ENCODE measurements at places on chromosomes 7 and 10.

GRCh38 chr7:73429215-73429614, 4.4 kb upstream of the FZD9 start:
- no peak for DNase-seq

DNA sequence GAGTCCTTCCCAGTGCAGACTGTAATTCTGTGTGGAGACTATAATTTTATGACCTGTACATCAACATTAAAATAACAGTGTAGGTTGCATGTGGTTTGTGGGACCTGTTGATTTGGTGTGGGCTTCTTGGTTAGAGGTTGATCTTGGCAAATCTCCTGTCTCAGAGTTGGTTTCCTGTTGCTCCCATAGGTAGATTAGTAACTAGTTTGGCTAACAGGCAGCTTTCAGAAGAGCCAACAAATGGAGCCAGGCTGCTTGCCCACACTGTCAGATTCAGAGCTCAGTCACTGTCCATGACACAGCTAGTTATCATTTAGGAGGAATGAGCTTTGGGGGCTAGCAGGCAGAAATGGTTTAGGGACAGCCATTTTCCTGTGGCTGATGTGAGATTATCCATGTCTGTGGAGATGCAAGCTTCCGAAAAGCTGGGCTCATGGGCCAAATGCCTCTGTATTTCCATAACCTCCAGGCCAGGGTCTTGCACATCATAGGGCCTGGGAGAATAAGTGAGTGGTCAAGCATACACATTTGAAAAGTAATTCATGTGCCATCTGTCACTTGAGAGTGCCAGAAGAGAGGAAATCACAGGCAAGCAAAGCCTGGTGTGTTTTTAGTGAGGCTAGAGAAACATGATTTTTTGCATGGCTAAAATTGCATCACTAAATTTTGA, 33.4 kb downstream of the CCM2 start:
- no peak for DNase-seq

GRCh38 chr10:51501396-51501795, 198.0 kb downstream of the CSTF2T start:
- no peak for DNase-seq

DNA sequence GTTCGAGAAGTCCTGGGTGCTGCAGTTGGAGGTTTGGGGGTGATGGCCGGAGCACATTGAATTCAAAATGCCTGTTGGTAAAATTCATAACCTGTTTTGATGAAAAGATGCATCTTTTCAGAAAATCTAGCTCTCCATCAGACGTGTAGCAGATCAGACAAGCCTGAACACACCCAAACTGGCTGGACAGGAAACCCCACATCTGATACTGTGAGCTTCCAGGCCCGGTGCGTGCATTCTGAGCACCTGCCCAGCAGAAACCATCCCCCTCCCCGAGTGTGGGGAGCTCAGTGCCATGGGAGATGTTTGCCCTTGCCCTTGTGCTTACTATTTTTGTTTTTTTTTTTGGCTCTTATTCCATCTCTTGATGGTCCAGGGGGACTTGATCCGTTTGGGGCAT, 417.1 kb downstream of the TCERG1L start:
- no peak for DNase-seq

GRCh38 chr7:28018020-28018419, 162.6 kb downstream of the JAZF1 start:
- no peak for DNase-seq

DNA sequence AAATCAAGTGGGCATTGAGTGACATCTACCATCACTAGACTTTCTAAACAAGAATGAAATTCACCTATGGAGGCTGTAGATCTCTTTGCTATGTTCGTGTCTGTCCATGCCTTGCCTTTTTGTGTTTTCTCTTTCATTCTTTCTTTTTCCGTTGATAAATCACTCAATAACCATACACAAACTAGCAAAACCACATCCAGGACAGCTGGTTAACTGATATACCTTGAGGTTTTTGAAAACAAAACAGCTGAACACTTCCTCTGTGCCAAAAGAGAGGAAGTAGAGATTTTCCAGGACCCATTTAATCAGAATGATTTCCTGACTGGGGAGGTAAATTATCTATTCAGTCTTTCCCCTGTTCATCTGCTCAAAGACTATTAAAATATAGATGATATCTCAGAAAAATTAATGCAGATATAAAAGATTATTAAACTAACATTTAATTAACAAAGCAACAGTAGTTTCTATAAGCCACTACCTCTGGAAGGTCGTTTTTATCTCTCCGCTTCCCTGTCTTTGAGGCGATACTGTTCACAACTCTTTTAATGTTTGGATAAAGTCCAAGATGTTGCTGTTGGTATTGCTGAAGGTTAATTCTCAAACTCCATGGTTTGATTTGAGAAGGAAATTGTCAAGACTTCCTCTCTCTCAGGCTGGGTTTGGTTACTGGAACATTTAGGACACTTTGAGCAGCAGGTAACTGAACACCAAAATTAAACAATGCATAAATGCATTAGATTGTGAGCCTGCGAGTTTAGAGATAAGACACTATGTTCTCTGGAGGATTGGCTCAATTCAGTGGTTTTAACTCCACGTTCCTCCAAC, 24.4 kb upstream of the C10orf67 start:
- no peak for DNase-seq

DNA sequence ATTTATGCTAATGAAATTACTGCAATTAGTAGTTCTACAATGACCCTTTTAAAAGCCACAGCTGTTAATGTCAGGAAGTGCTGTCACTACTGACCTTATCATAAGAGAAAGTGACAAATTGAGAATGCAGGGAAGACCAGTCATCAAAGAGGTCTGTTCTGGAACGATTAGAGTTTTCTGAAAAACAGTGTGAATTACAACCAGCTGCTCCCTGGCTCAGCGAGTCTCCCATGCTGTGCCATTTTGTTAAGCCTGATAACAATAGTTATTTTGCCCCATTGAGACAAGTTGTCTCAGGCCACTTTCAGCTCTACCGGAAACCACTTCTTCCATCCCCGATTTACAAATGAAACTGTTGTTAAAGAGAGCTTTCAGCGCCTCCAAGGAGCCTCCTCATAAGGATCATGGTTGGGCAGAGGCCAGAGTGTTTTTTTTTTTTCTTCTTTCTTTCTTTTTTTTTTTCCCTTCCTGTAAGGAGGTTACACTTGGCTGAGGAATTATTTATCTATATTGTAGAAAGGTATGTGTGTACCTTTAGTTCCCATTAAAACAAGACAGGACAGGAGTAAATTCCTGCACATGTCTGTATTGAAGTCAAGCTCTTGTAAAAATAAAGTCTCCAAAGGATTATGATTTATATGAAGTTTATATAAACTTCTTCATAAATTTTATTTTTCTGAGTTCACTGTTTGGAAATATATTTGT, 173.6 kb downstream of the CDCA7L start:
- no peak for DNase-seq

DNA sequence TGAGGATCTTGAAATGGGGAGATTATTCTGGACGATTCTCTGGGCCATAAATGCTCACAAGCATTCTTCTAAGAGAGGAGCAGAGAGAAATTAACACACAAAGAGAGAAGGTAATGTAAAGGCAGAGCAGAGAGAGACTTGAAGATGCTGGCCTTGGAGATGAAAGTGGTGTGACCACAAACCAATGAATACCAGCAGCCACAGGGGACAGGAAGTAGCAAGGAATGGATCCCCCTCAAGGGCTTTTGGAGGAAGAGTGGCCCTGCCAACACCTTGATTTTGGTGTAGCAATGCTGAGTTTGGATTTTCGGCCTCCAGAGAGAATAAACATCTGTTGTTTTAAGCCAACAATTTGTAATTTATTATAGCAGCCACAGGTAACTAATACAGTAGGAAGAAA, 1155.6 kb downstream of the TYW1 start:
- DNase-seq: no peak

DNA sequence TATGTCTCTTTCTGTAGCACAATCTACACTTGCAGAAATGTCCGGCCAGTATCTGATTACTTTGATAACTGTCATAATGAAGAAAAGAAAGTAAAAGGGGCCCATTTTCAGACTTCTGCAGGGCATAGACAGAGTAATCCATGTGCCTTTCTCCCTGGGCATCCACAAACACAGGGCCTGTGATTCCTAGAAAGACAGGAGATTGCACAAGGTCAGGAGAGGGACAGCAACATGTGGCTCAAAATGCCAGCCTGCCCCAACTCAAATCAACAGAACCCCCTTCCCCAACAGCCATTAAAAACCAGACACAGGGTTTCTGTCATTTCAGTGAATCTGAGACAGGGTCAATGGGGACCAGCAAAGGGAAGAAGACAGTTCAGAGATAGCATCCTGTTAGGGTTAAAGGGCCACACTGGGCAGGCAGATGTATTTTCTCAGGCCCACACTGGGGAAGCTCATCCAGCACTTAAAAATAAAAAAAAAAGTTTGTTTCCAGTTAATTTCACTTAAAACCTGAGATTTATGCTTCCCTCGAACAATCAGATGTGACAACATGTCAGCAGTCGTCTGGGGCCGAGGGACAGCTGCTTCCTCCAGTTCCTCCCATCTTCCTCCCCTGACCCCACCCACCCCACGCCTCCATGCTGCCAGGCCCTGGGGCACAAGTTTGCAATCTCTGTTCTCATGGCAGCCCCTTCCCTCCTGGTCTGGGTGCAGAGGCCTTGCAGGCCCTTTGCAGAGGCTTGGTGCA, 30.7 kb upstream of the ACSL5 start:
- no peak for DNase-seq

All from T-helper 17 cell (primary cell).